Neural progenitor cell (in vitro differentiated cells): ENCODE measurements at places on chromosomes 13 and 19.

DNA sequence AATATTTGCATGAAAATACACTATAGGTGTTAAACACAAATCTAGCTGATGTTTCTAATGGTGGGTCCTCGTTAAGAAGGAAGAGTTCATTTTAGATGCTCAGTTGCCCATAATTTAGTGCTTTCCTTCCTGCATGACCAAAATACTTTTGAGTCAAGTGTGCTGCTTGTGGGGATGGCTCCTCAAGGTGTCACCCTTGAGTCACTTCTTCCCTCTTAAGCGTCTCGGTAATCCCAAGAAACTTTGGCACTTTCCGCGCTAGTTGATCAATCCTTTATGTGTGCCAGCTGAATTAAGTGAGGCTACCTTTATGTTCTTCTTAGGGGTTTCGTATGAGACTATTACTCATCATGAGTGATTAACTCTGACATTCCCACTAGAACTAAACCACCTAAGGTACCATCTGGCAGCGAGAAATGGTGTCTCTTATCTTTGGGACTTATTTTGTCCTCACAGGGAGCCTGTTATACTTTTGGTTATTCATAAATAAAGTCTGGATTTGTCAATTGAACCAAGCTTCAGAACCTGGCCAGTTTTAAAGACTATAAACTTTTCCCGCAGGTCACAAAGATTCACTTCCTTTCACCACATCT lies 106.8 kb downstream of the NHLRC3 start:
- H3K27me3 ChIP-seq = peaks cover 13% of the 10 kb centered on the region
- no peak overlapping the region for H3K4me3 ChIP-seq
- no peaks in the 10 kb centered on the region for H3K4me1 ChIP-seq
- no peaks in the 10 kb centered on the region for H3K36me3 ChIP-seq
- H3K27ac ChIP-seq = no peak overlapping the region
- DNase-seq = peak; percentile 82

DNA sequence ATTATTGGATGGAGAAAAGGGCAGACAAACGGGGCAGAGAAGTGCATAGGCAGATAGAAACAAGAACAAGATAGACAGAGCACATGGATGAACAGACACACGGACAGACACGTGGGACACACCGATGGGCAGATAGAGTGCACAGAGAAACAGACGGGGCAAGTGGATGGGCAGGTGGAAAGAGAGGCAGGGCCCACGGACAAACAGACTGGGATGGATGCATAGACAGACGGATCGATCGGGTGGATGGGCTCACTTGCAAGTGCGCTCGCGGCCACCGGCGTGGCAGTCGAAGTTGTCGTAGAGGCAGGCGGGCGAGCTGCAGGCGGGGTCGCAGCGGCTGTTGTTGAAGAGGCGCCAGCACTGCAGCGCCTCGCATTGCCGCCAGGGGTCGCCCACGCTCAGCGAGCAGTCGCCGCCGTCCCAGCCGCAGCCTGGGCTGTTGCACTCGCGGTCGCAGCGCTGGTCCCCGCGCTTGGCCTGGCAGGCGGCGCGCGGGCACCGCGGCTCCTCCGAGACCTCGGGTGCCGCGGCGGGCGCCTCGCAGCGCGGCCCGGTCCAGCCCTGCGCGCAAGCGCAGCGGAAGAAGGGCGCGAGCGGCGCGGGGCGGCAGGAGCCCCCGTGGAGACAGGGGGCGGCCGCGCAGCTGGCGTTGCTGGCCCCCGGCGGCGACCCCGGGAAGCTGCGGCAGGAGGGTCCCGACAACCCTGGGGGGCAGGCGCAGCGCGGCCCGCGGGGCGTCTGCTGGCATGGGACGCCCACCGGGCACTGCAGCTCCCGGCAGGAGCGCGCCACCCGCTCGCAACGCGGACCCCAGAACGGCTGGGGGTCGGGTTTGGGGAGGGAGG lies 23.3 kb downstream of the NOTCH3 start:
- no peaks in the 10 kb centered on the region for H3K27me3 ChIP-seq
- peak overlapping the region; percentile 27 for H3K4me3 ChIP-seq
- peaks cover 3% of the 10 kb centered on the region for H3K36me3 ChIP-seq
- H3K4me1 ChIP-seq = no peaks in the 10 kb centered on the region

DNA sequence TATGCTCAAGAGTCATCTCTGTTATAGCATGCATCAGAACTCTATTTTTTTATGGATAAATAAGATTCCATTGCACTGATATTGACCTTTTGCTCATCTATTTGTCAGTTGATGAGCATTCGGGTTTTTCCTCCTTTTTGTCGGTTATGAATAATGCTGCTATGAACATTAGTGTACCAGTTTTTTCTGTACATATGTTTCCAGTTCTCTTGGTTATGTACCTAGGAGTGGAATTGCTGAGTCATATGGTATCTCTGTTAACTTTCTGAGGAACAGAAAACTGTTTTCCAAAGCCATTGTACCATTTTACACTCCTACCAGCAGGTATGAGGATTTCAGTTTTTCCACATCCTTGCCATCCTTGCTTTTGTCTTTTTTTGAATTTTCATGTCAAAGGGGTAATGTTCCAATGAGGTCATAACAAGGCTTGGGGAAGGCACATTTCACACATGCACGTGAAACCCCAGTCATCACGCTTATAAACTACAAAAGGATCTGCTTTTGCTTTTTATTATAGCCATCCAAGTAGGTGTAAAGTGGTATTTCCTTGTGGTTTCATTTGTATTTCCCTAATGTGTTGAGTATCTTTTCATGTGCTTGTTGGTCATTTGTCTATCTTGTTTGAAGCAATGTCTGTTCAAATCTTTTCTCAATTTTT lies 14.6 kb downstream of the KBTBD7 start:
- no peaks in the 10 kb centered on the region for H3K4me1 ChIP-seq
- no peak for DNase-seq
- no peak overlapping the region for H3K4me3 ChIP-seq
- no peak overlapping the region for H3K27ac ChIP-seq
- no peaks in the 10 kb centered on the region for H3K36me3 ChIP-seq
- H3K27me3 ChIP-seq = no peaks in the 10 kb centered on the region

GRCh38 chr19:43454031-43454430 lies 11.4 kb downstream of the LYPD3 start:
- H3K27ac ChIP-seq = no peak overlapping the region
- H3K27me3 ChIP-seq = no peaks in the 10 kb centered on the region
- no peaks in the 10 kb centered on the region for H3K4me1 ChIP-seq
- H3K4me3 ChIP-seq = no peak overlapping the region

DNA sequence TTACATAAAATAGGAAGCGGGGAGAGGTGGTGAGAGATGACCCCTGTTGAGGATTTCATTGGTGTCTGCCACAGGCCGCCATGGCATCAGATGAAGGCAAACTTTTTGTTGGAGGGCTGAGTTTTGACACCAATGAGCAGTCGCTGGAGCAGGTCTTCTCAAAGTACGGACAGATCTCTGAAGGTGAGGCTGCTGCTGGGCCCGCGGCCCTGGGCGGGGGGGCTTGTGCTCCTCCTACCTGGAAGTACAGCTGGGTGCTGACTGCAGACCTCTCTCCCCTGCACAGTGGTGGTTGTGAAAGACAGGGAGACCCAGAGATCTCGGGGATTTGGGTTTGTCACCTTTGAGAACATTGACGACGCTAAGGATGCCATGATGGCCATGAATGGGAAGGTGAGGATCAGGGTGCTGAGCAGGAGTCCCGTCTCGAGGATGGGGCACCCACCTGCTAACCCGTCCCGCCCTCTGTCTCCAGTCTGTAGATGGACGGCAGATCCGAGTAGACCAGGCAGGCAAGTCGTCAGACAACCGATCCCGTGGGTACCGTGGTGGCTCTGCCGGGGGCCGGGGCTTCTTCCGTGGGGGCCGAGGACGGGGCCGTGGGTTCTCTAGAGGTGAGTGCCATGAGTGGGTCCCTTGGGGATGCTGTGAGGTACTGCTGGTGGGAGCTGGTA lies 1.9 kb downstream of the CIRBP start:
- peak overlapping the region; percentile 13 for H3K27ac ChIP-seq
- H3K4me3 ChIP-seq = peak overlapping the region; percentile 74
- peaks cover 14% of the 10 kb centered on the region for H3K27me3 ChIP-seq
- no peak for DNase-seq
- H3K4me1 ChIP-seq = peaks cover 54% of the 10 kb centered on the region

DNA sequence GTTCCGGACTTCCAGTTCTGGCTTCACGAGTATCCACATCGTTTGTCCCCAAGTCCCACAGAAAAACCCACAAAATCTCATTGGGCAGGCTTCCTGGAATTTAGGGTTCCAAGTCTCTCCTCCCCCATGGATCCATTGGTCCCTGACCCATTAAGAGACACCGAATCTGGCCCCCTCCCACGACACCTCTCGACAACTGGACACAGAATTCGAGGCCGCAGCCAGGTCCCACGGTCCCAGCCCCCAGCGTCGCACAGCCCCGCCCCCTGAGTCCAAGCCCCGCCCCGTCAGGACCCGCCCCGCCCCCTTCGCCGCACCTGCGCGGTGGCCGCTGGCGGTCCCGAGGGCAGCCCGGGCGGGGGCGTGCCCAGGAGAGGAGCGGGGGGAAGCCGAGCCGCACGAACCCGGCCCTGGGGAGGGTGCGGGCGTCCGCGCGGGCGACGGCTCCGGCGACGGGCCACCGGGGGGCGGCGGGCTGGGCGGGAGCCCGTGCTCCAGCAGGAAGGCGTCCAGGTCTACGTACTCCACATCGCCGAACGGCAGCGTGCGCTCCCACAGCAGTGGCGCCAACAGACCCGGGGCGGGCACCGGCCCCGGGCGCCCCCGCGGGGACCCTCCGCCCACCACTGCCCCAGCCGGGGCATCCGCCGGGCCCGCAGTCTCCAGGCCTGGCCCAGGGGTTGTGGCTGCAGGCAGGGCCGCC lies 1.8 kb downstream of the DBP start:
- peak; percentile 90 for DNase-seq
- peaks cover 25% of the 10 kb centered on the region for H3K4me1 ChIP-seq
- H3K27me3 ChIP-seq = no peaks in the 10 kb centered on the region
- H3K36me3 ChIP-seq = no peaks in the 10 kb centered on the region

GRCh38 chr13:75492389-75492788 lies 10.4 kb upstream of the TBC1D4 start:
- H3K4me3 ChIP-seq = no peak overlapping the region
- H3K27ac ChIP-seq = no peak overlapping the region
- H3K36me3 ChIP-seq = no peaks in the 10 kb centered on the region

DNA sequence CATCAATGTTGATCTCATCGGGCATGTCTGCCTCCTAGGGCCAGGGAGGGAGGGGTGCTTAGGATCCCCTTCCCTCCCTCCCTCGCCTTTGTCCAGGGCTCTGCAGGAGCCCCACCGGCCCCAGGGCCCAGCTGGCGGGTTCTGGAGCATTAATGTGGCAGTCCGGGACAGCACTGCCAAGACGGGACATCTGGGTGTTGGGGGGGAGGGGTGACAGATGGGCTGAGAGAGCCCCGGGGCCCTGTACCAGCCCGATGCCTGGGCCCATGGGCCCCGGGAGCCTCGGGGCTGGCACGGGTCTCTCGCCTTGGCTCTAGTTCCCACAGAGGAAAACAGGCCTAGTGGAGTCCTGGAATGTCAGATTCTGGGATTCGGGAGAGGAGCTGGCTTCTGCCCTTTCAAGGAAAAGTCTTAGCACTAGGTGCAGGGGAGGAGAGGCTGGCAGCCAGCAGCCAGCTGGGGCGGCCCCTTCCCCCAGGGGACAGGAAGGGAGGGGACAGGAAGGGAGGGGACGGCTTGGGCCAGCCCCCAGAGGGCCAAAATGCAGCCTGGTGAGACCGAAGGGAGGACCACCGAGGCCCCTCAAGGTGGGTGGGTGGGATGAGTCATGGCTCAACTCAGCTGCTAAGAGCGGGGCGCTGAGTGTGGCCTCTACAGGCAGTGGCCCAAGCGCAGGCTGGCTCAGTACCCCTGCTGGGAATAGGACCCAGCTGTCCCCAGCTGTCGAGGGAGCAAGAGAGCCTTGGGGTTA lies 3.1 kb downstream of the PPP1R14A start:
- H3K4me3 ChIP-seq = no peak overlapping the region
- peak; percentile 43 for DNase-seq
- H3K4me1 ChIP-seq = peaks cover 28% of the 10 kb centered on the region

- H3K4me1 ChIP-seq = no peaks in the 10 kb centered on the region
- H3K27ac ChIP-seq = no peak overlapping the region
- H3K27me3 ChIP-seq = peaks cover 14% of the 10 kb centered on the region
- no peaks in the 10 kb centered on the region for H3K36me3 ChIP-seq
These were observed 33.6 kb upstream of the SHKBP1 start for GRCh38 chr19:40543029-40543597.

- H3K4me1 ChIP-seq = peaks cover 8% of the 10 kb centered on the region
- H3K36me3 ChIP-seq = no peaks in the 10 kb centered on the region
- H3K27me3 ChIP-seq = no peaks in the 10 kb centered on the region
These were observed 11.8 kb upstream of the DOCK9 start for GRCh38 chr13:98989469-98990235.

- no peaks in the 10 kb centered on the region for H3K4me1 ChIP-seq
- no peak overlapping the region for H3K27ac ChIP-seq
These were observed 8.4 kb upstream of the UFM1 start for GRCh38 chr13:38341149-38341692.

- H3K27me3 ChIP-seq = no peaks in the 10 kb centered on the region
- H3K4me3 ChIP-seq = no peak overlapping the region
- no peak overlapping the region for H3K27ac ChIP-seq
- H3K4me1 ChIP-seq = no peaks in the 10 kb centered on the region
- DNase-seq = peak; percentile 85
These were observed 26.2 kb downstream of the ZNF160 start for GRCh38 chr19:53076984-53077383.

GRCh38 chr13:27043013-27043412 lies 128.6 kb downstream of the USP12 start:
- no peaks in the 10 kb centered on the region for H3K36me3 ChIP-seq
- no peaks in the 10 kb centered on the region for H3K4me1 ChIP-seq
- no peak overlapping the region for H3K4me3 ChIP-seq
- H3K27me3 ChIP-seq = no peaks in the 10 kb centered on the region

- no peaks in the 10 kb centered on the region for H3K36me3 ChIP-seq
- no peak overlapping the region for H3K27ac ChIP-seq
- no peak overlapping the region for H3K4me3 ChIP-seq
- H3K27me3 ChIP-seq = no peaks in the 10 kb centered on the region
- no peaks in the 10 kb centered on the region for H3K4me1 ChIP-seq
These were observed 39.6 kb upstream of the CLDN10 start for GRCh38 chr13:95512957-95513356.

DNA sequence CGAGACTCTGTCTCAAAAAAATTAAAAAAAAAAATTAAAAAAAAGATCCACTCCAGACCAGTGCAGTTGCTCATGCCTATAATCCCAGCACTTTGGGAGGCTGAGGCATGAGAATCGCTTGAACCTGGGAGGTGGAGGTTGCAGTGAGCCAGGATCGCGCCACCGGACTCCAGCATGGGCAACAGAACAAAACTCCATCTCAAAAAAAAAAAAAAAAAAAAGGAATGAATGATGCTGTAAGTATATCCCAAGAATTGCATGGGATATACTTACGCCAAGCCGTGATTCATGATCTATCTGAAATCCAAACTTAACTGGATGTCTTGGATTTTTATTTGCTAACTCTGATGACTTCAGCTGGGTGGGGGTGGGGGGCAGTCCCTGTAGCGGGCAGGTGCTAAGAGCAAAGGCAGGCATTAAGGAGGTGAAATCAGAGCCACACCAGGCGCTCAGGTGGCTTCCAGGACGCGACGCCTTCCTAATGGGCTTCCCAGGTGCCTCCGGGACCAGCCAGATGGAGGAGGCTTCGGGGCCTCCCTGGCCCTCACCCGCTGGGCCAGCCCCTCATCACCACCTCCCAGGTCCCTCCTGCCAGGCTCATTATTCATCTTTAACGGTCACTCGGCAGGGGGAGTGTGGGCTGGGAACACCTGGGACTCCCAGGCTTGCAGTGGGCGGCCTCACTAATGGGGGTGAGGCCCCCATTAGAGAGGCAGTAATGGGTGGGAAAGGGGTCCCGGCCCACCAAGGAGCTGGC lies 11.4 kb upstream of the FUT5 start:
- no peaks in the 10 kb centered on the region for H3K27me3 ChIP-seq
- H3K4me1 ChIP-seq = peaks cover 17% of the 10 kb centered on the region
- H3K4me3 ChIP-seq = no peak overlapping the region
- no peak overlapping the region for H3K27ac ChIP-seq
- no peaks in the 10 kb centered on the region for H3K36me3 ChIP-seq
